Fibroblast of mammary gland (primary cell): ENCODE measurements at places on chromosomes 4 and X.

GRCh38 chr4:157674699-157675098 lies 454.2 kb downstream of the GRIA2 start:
- no peak for DNase-seq

- no peak for DNase-seq
These were observed 51.3 kb downstream of the SPOCK3 start for GRCh38 chr4:167183036-167183435.

DNA sequence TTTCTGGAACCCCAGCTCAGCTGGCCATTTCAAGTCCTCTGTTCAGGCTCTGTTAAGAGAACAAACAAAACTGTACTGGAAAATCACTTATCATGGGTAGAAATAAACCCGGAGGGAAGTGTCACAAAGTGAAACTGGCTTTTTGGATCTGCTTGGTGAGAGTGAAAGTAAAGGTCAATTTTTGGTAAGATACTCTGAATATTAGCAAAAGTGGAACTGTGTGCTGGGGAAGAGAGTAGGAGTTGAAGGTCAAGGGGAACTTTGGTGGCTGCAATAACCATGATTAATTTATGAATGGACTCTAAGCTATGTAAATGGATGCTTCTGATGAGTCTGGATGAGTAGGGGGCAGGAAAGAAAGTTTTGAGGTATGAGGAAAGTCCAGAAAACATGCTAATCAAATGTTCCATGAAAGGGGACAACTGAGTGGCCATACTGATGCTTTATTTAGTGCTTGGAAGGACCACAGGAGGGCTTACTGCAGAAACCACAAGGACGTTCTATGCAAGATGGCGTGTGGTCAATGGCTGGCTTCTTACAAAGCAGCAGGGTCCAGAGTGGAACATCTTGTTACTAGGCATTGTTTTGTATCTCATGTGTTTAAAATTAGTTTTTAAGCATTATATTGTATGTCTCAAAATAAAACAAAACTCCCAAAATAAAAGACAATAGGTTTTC lies 36.8 kb upstream of the TNIP3 start:
- DNase-seq, result no peak

DNA sequence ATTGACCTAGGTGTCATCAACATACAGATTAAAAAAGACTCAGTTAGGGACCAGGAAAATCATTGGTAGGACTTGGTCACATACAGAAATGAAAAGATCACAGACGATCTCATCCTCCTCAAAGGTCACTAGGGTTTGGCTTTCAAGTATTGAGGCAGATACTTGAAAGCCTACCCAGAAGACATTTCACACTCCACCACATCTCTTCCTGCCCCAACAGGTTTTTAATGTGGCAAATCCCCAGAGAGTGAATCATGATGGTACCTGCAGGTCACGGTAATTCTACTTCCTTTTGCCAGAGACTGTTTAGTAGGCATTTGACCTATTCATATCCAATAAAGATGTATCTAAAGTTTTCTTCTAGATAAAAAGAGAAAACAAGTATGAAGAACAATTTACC lies 44.1 kb downstream of the INPP4B start:
- no peak for DNase-seq

- peak; percentile 64 for DNase-seq
These were observed 3.7 kb downstream of the TAF7L start for GRCh38 chrX:101287402-101287801.

GRCh38 chr4:169657470-169658107 lies 37.2 kb downstream of the CLCN3 start:
- DNase-seq, result no peak
